ENCODE measurements at places on chromosomes 2 and 18. TPM values are rescaled to one million over a fixed set of nuclear protein-coding genes. Genes with fewer than 3 reads are reported as not detected.

Gene VWC2L
- polyA plus RNA-seq, result not detected

Gene PPP1R1C
- not detected for polyA plus RNA-seq

Gene TYW5
- polyA plus RNA-seq, result 1.3 TPM

Gene ALPP
- polyA plus RNA-seq, result not detected

Gene ALK
- not detected for polyA plus RNA-seq

Gene LIMS2
- polyA plus RNA-seq, result not detected

Gene CIB4
- not detected for polyA plus RNA-seq

Gene CNNM3
- polyA plus RNA-seq, result 11.0 TPM

Gene SPC25
- polyA plus RNA-seq, result not detected

Gene EPB41L3
- polyA plus RNA-seq, result not detected

Gene TSHZ1
- polyA plus RNA-seq, result 10.7 TPM

Gene SMYD1
- not detected for polyA plus RNA-seq

Gene CHN1
- polyA plus RNA-seq, result 0.11 TPM

Gene KLHL30
- polyA plus RNA-seq, result not detected

Gene LMAN2L
- 15.8 TPM for polyA plus RNA-seq

Gene COL6A3
- polyA plus RNA-seq, result not detected

Gene IL37
- polyA plus RNA-seq, result not detected

Gene CLEC4F
- not detected for polyA plus RNA-seq

Gene RAB27B
- polyA plus RNA-seq, result 8.1 TPM

Gene ADRA2B
- polyA plus RNA-seq, result 0.83 TPM

Gene RNF152
- polyA plus RNA-seq, result not detected

Gene ECEL1
- polyA plus RNA-seq, result not detected

Gene INHA
- not detected for polyA plus RNA-seq

Gene DNAH6
- not detected for polyA plus RNA-seq

Gene ERBB4
- not detected for polyA plus RNA-seq

DNA sequence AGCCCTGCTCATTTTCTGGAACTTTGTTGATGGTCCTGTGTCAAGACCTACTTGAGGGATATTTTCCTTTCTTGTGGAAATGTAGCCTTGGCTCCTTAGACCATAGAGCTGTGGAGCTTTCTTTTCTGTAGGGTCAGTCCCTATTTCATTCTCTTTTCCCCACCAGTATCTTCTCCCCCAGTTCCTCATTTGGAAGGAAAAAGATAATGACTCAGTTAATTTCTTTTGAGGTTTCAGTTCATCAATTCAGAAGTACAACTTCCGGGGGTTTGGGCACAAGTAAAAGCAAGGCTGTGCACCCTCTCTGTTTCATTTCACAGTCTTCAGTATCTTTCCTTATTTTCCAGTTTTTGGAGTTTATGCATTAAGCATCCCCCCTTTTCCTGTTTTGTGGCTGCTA is 70.7 kb downstream of the CDC42EP3 start:
- DNase-seq, result no peak

- DNase-seq, result no peak
Measured at GRCh38 chr2:10545556-10545955, 97.4 kb upstream of the ODC1 start.

GRCh38 chr18:80104364-80104779 is 4.7 kb upstream of the ADNP2 start:
- DNase-seq, result no peak

- DNase-seq, result no peak
Measured at GRCh38 chr2:131168538-131168937, 40.8 kb upstream of the POTEE start.

DNA sequence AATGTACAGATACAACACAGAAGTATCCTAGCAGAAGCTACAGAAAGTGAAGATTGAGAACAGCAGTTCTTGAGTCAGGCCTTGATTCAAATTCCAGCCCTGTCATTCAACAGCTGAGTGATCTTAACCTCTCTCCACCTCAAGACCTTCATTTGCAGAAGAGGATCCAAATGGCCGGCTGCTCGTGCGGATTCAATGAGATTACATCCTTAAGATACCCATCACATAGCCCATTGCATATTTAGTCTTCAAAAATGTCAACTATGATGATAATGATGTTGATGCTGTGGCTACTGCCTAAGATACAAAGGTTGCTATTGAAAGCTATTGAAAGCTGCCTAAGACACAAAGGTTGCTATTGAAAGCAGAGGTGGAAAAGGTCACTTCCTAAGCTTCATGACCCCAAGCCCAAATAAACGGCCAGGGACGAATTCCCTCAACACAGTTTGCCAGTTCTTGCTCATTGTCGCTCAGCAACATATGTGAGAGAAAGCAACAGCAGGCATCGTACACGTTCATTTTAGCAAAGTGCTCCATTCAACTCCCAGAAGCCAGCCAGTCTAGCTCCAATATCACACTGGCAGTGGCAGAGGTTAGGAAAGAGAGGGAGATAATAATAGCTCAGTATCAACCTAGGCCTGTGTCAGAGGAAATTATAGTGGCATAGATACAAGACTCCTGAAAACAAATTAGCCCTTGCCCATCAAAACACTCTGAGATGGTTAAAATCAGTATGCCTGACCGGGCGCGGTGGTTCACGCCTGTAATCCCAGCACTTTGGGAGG is 36.1 kb downstream of the MRPL35 start:
- no peak for DNase-seq

GRCh38 chr2:85725451-85725850 is 28.3 kb upstream of the ATOH8 start:
- DNase-seq, result no peak

- no peak for DNase-seq
Measured at GRCh38 chr2:229408356-229408755, 137.3 kb upstream of the PID1 start.

GRCh38 chr2:102418421-102418961 is 4.5 kb upstream of the IL18RAP start:
- peak; percentile 76 for DNase-seq

GRCh38 chr2:95359031-95359430 is 43.5 kb upstream of the FAHD2A start:
- DNase-seq, result no peak

- DNase-seq, result no peak
Measured at GRCh38 chr2:79162132-79162531, 2.6 kb upstream of the REG3A start.

GRCh38 chr2:120517751-120518469 is 172.0 kb downstream of the INHBB start:
- DNase-seq, result no peak

- DNase-seq, result no peak
Measured at GRCh38 chr18:37570336-37570930, 4.8 kb upstream of the CELF4 start.

DNA sequence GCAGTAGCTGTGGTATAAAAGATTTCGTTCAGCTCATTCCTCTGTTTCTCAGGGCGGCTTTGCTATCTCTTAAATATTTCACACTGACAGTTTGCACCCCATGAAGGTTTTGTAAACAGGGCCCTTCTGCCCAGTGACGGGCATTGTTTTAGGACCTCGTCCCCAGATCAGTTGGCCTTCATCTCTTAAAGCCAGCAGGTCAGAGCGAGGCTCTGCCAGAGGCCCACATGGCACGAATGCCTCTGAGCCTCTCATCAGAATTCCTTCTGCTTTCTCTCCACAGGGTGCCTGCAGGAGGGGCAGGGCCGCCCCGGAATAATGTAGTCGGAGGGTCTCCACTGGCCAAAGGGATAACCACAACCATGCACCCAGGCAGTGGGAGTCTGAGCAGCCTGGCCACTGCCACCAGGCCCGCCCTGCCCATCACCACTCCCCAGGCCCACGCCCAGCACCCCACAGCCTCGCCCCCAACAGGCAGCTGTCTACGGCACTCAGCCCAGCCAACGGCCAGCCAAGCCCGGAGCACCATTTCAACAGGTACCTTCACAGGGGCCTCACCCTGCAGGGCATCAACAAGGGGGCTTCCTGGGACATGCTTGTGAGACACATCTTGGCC is 177.0 kb downstream of the SEPTIN10 start:
- no peak for DNase-seq

DNA sequence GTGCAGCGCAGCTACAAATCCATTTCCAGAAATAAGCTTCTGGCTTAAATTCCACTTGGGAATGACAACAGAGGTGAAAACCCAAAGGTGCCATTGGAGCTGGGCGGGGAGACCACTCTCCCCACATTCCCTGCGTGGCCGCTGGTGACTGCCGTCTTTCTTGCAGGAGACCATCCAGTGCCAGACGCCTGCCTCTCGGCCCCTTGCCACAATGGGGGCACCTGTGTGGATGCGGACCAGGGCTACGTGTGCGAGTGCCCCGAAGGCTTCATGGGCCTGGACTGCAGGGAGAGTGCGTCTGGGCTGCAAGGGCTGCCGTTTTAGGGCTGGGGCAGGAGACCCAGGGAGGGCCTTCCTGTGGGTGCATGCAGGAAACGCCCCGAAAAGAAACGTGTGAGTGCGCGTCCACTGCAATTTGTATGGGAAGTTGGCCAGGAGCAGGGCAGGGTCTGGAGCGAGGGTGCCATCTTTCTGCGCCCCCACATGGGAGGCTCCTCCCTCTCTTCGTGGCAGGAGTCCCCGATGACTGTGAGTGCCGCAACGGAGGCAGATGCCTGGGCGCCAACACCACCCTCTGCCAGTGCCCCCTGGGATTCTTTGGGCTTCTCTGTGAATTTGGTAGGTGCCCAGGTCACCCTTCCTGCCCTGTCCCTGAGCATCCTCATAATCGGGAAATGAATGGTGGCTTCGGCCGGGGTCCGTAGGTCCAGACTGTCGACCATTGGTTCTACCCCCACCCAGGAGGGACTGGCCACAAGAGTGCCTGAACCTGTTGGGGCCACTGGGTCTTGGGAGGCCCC is 49.9 kb downstream of the SNED1 start:
- DNase-seq, result no peak

GRCh38 chr18:50456285-50456684 is 81.4 kb downstream of the SKA1 start:
- DNase-seq, result no peak

- DNase-seq, result no peak
Measured at GRCh38 chr2:218992196-218992595, 1.0 kb downstream of the CRYBA2 start.

DNA sequence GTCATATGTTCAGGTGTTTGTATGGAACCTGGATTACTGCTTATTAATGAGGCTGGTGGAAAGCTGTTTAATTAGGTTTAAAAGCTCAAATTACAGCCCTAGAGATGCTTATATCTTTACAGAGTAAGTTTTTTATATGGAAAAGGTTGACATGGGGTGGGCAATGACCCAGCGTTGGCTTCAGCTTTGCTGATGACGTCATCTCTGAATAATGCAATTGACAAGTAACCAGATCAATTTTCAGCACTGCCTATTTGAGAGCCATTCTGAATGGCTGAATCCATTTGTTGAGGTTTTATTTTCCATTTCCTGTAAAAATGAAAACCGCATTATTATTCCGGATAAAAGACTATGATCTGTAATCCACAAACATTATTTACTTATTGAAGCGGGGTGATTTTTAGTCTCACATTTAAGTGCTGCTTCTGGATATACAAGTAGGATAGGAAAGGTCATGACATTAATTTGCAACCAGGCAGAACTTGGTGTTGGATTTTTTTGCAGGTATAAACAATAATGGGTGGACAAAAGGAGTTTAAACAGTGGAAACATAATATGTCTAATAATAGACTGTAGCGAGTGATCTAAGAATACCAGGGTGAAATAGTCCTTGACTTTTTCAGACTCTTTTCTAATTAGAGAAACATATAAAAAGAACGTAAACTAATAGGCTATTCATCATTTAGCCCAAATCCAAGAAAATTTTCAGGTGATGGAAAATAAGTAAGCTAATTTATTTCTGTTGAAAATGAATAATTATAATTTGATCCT is 2.7 kb downstream of the PPP1R1C start:
- no peak for DNase-seq

- DNase-seq, result no peak
Measured at GRCh38 chr2:154700136-154700535, 1.6 kb downstream of the KCNJ3 start.

- DNase-seq, result no peak
Measured at GRCh38 chr18:65934874-65935273, 184.1 kb downstream of the CDH7 start.

- no peak for DNase-seq
Measured at GRCh38 chr2:187198136-187198535, 249.9 kb downstream of the CALCRL start.

- no peak for DNase-seq
Measured at GRCh38 chr2:40480073-40480472, 28.2 kb upstream of the SLC8A1 start.

GRCh38 chr2:230430957-230431910 is 15.2 kb downstream of the SP100 start:
- DNase-seq, result no peak

GRCh38 chr2:156347431-156347830 is 14.9 kb upstream of the NR4A2 start:
- no peak for DNase-seq

GRCh38 chr2:58939388-58939787 is 698.3 kb upstream of the FANCL start:
- DNase-seq, result no peak

- no peak for DNase-seq
Measured at GRCh38 chr2:158748926-158749590, 46.1 kb upstream of the DAPL1 start.

- DNase-seq, result no peak
Measured at GRCh38 chr18:36798738-36799473, 29.9 kb downstream of the TPGS2 start.

DNA sequence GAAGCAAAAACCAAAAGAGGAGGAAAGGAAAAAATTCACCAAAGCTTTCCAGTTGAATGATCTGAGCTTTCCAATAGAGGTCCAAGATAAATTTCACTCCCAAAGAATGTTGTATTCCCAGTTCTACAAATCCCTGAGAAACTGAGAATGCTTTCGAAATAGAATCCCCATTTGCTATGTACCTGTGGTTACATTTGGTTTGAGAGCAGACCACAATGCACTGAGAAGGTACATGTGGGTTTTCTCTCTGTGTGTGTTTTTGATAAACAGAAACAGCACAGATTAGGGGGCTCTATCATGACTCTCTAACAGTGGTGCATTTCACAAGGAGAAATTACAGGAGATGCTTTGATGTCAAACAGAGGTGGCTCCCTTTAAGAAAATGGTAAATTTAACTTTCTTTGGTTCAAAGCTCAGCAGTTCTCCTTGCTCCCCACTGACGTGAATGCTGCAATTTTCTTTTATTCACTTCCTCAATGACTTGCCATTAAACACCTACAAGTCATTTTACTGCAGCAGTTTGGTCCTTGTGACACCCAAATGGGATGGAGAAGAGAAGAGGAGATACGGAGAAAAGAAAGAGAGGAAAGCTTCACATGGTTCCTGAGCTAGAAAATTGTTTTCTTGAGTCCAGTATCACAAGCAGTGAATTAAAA is 108.7 kb downstream of the EPHA4 start:
- peak; percentile 32 for DNase-seq

GRCh38 chr2:204625135-204625534 is 79.9 kb downstream of the PARD3B start:
- no peak for DNase-seq

GRCh38 chr2:85112906-85113625 is 20.1 kb upstream of the TCF7L1 start:
- DNase-seq, result no peak

DNA sequence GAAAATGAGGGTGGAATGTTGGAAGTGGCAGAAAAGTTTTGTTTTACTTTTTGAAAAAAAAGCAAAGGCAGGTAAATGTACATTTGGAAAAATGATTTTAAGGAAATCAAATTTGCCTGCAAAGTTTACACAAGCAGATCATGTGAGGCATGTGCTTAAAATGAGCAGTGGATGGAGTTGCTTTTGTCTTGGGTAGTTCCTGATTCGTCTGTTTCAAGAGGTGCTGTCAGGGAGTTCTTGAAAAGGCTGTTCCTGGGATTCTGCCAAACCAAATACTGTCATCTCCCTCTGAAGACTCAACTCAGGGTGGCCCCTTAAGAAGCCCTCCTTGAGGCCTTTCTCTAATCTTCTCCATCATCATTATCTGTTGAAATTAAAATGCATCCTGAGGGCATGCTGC is 59.0 kb downstream of the TACR1 start:
- no peak for DNase-seq

- no peak for DNase-seq
Measured at GRCh38 chr2:96511851-96512250, 6.7 kb upstream of the NEURL3 start.

Data from immature natural killer cell (primary cell).